Uterus (tissue), 4 donors: ENCODE measurements at places on chromosomes 3 and 15. TPM values are rescaled to one million over a fixed set of nuclear protein-coding genes. Genes with fewer than 3 reads are reported as not detected.

DNA sequence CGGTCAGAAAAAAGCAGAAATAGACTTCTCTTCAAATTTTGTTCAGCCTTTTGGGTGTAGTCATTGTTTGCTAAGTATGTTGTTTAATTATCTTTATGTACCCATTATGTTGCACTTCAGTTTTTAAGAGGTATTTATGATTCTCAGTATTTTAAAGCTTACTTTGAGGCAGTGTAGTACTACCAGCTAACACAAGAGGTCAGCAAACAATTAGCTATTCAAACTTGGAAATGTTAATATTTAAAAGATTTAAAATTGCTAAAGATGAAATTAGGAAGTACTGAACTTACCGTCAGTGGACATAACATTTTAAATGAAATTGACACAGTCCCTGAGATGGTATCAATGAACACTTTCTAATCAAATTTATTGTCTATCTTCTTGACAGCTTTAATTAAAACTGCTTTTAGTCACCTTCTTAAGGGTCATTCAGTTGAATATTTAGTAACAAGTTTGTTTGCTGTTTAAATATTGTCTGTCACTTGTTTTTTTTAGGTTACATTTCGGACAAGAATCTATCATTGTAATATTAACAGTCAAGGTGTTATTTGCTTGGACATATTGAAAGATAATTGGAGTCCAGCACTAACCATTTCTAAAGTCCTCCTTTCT lies 28.1 kb downstream of the NKIRAS1 start:
- no peak for DNase-seq

DNA sequence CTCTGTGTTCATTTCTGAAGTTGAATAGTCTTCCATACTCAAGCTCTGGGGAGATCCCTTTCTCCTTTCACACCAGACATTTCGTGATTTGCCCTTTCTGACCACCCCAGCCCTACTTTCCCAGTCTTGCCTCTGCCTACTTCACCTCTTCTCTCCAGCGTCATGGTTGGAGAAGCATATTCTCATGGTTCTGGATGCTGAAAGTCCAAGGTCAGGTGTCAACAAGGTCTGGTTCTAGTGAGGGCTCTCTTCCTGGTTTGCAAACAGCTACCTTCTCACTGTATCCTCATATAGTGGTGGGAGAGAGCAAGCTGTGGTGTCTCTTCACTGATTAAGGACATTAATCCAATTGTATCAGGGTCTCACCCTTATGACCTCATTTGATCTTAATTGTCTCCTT lies 169.4 kb downstream of the IGF1R start:
- no peak for DNase-seq

- DNase-seq = peak; percentile 28
Measured at GRCh38 chr3:41960826-41961750, 815 bp downstream of the ULK4 start.

DNA sequence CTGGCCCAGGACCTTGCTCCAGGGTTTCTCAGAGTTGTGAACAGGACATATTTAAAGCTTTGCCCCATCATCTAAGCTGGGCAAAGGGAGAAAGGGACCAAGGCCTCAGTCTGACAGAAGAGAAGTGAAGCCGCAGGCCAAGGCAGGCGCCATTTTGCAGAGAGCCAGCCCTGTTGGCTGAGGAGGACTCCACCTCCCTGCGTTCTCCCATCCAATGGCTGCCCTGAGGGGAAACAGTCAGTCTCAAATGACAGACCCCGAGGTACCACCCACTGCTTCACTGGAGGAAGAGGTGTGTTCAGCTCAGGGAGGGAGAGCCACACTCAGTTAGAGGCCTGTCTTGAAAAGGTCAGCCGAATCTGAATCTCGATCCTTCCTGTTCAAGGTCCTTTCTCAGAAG lies 86.1 kb downstream of the ADAMTS17 start:
- no peak for DNase-seq

GRCh38 chr3:26438981-26439884 lies 183.3 kb upstream of the LRRC3B start:
- DNase-seq = no peak

DNA sequence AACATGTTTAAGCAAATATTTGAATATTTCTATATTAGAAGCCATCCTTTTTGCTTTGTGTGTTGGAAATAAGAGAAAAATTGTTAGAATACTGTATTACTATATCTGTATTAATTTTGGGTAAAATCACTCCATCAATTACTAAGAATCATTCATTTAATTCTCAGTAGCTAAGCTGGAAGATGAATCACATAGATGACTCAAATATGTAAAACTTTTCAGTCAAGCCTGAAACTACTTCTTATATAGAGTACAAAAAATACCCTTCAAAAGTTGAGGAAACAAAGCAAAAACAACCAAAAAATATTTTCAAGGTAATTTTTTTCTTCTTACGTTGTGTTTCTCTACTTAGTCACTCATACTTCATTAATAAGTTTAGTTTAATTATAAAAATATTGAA lies 205.7 kb upstream of the ROBO1 start:
- no peak for DNase-seq

DNA sequence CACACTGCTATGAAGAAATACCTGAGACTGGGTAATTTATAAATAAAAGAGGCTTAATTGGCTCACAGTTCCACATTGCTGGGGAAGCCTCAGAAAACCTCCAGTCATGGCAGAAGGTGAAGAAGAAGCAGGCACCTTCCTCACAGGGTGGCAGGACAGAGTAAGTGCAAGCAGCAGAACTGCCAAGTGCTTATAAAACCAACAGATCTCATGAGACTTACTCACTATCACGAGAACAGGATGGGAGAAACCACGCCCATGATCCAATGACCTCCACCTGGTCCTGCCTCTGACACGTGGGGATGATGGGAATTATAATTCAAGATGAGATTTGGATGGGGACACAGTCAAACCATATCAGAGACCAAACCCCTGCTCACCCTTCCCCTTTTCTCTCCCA lies 75.0 kb downstream of the TRIM69 start:
- no peak for DNase-seq

GRCh38 chr15:41585127-41586047 lies 26.4 kb downstream of the TYRO3 start:
- DNase-seq = peak; percentile 56

- no peak for DNase-seq
Measured at GRCh38 chr3:171458864-171459136, 1.4 kb downstream of the TNIK start.

GRCh38 chr3:159277814-159278213 lies 476.0 kb downstream of the MFSD1 start:
- DNase-seq = no peak

GRCh38 chr3:162719684-162720341 lies 1223.2 kb downstream of the OTOL1 start:
- no peak for DNase-seq

GRCh38 chr15:72184165-72184811 lies 13.3 kb downstream of the GRAMD2A start:
- DNase-seq = no peak

DNA sequence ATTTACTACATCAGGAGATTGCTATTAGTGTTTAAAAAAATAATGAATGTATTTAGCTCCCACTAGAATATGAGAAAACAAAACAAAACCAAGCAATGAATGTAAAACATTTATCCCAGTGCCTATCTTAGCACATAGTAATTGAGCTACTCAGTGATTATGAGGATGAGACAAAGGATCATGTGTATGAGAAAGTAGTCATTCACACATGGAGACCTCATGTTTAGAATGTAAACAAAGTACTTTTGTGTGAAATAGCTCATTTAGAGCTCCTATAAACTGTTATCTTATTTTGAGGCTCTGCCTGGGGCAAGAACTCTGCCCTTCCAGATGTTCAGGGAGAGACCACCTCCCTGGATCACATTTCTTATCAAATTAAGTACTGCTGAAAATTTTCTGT lies 236.8 kb downstream of the LRRN1 start:
- DNase-seq = no peak

Gene CKMT1B
- not detected for total RNA-seq

Gene TRH
- total RNA-seq = 0.37 TPM

Gene SLC25A26
- total RNA-seq = 15.9 TPM

Gene KLHL40
- not detected for total RNA-seq

Gene PRR20G
- not detected for total RNA-seq

Gene DENND4A
- total RNA-seq = 64.7 TPM

Gene RAD54L2
- 43.4 TPM for total RNA-seq

Gene GPR160
- 21.0 TPM for total RNA-seq
